ENCODE measurements at places on chromosomes 12 and 14.

DNA sequence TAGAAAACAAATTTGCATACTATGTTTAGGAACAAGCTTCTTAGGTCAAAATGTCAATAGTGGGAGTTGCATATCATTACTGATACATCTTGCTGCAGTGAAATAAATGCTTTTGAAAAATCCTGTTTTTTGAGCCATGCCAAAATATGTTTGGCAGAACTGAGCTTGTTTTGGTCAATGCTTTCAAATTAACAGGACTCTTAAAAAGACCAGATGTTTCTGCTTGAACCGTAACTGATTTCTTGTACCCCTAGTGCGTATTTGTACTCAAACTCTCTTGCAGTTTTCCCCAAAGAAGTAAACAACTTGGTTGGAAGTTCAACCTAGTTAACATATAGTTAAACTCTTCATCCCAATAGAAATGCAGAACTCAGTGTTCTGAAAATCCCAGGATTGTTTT is 3.4 kb downstream of the TRHDE start:
- DNase-seq: no peak

- no peak for DNase-seq
Measured at GRCh38 chr12:130266751-130267150, 70.9 kb upstream of the PIWIL1 start.

GRCh38 chr12:2651068-2651965 is 143.5 kb upstream of the FKBP4 start:
- DNase-seq: no peak

- no peak for DNase-seq
Measured at GRCh38 chr12:111250251-111250881, 118.5 kb downstream of the PHETA1 start.

GRCh38 chr14:35340616-35341453 is 48.7 kb downstream of the PSMA6 start:
- no peak for DNase-seq

DNA sequence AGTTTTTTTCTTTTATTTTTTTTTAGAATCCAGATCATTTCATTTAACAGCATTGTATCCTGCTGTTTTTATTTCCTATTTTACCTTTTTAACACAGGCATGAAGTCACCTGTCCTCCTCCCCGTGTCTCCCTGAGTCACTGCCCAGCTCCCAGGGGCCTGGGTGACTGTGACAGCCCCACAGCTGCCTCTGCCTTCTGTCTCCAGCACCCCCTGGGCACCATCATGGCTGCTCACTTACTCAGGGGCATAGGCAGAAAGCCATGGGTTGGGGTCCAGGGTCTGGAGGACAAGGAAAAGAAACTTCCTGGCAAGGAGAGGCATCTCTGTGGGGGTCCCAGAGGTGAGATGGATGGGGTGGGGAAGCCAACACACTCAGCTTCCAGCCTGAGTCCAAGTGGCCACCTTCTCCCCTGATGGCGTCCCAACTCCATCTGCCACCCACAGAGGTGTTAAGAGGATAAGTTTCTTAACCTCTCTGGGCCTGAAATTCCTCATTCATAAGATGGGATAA is 25.3 kb downstream of the TMEM63C start:
- no peak for DNase-seq

GRCh38 chr12:45050751-45051571 is at the start of gene DBX2:
DBX2 (minus strand) TSS chr12:45051099; CDS start chr12:45050927, 172 bp downstream.
- DNase-seq: no peak

DNA sequence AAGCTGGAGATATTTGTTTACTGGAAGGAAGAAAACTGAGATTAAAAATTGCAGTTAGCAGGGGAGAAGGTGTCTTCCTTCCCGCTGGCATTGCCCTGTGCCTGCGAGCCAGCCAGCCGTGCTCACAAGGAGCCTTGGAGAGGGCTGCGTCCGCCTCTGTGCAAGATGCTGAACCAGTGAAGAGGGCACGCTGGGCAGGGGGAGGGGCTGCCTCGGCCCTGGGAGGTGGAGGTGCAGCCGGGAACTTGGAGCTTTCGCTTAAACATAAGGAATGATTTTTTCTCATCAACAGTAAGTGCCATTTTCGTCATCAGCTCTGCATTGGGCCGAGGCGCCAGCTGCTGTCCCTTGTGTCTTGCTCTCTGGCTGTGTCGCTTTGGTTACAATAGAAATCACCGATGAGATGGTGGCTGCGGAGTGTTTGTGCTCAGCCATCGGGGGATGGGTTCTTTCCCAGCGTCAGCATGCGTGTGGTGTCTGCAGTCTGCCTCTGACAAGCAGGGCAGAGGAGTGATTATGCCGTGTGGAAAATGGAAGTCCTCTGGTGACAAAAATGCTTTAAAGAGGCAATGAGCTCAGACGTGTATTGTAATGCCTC is 97.3 kb downstream of the ESR2 start:
- DNase-seq: no peak

DNA sequence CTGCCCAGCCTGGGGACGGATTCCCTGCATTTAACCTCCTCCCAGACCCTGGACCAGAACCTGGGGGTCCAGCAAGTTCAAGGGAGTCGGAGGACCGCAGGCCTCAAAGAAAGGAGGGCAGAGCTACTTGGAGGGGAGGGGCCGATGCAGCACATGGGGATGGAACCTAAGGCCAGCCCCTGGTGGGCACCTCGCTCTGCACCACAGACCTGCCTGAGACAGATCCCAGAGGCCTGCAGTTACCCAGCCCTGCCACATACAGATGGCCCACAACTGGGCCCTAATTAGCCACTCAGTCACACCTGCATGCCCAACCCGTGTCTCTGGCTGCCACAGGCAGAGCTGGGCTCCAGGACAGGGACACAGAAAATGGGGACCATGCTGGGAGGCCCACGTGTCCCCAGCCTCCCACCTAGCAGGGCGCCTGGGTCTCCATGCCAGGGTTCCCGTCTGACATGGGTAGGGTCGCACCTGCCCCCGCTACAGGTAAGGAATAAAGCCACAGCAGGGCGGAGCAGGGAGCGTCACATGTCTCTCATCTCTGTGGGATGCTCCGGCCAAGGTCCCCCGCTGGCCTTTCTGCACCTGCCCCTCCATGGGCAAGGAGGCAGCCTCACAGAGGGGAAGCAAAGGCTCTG is 16.7 kb downstream of the AKT1 start:
- no peak for DNase-seq

GRCh38 chr12:132194556-132194955 is 50.3 kb downstream of the NOC4L start:
- no peak for DNase-seq

DNA sequence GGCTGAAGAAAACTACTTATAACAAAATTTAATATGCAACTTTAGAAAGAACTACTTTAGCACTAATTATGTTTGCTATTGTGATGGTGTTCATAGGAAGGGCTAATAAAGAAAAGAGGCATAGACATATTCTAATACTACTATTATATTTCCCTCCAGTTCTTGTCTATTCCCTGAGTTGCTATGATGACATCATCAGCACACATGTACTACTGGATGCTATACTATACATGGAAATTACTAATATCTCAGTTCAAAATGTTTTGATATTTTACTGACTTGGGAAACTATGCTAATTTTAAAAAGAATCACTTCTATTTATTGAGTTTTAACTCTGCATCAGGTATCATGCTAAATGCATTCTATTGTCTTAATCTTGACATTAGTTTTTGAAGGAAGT is 101.6 kb downstream of the EPS8 start:
- no peak for DNase-seq

DNA sequence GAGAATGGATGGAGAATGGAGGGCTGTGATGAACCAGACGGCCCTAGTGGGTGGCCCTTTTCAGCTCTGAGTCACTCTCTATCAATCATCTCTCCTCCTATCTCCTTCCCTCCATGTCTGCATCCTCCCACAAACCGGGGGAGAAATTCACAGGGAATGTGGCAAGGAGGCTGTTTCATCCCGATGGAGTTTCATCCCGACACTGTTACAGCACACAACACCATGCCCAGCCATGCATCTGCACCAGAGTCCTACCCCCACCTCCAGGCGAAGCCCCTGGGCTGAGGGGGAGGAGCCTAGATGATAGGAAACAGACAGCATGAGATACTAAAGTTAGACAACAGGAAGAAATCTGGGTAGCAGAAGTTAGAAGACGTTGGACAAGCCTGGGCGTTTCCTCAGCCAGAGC is 20.8 kb downstream of the SLC8B1 start:
- no peak for DNase-seq

GRCh38 chr12:90921536-90921935 is 33.4 kb downstream of the CCER1 start:
- DNase-seq: no peak

GRCh38 chr14:90645842-90646443 is 170.3 kb downstream of the TTC7B start:
- DNase-seq: peak; percentile 17

DNA sequence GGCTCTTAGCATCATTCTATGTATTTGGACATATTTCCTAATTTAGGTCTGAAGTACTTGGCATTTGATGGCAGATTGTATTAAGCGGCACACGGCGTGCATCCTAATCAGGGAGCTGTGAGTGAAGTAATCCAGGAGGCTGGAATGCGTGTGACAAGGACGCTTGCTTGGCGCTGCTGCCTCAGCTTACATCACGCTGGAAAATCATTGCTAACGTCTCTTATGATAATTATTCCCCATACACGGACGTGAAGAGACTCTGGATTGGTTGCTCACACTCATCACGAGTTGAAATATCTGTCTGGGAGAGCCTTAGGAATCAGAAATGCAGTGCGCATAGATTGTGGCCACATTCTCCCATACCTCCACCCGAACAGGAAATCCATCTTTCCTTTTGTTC is 85.3 kb downstream of the FBXW8 start:
- no peak for DNase-seq

DNA sequence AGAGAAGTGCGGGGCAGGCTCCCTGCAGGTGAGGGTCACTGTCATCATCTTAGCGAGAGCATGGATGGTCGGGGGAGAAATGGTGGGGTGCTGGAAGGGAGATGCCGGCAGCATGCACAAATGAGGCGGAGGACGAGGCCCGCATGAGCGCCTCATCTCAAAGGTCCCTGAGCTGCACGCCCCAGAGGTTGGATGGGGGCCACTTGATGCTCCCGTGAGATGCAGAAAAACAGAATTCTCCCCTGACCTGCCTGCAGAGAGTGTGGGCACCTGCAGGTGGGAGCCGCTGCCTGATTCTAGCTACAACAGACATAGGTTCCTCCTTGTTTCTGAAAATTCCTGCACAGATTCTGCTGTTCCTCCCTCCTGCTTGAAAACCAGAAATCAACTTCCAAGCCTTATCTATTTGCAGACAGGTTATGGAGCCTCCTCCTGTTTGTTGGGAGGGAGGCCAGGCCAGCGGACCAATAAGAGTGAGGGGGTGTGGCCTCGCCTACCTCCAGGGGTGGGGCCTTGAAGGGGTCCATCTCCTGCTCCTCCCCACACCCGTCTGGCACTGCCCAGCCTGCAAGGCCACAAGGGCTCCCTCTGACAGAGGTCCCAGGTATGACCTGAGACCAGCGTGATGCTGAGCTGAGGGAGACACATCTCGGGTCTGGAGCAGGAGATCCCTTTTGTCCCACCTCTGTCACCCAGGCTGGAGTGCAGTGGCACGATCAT is 67.2 kb downstream of the KDM2B start:
- no peak for DNase-seq

DNA sequence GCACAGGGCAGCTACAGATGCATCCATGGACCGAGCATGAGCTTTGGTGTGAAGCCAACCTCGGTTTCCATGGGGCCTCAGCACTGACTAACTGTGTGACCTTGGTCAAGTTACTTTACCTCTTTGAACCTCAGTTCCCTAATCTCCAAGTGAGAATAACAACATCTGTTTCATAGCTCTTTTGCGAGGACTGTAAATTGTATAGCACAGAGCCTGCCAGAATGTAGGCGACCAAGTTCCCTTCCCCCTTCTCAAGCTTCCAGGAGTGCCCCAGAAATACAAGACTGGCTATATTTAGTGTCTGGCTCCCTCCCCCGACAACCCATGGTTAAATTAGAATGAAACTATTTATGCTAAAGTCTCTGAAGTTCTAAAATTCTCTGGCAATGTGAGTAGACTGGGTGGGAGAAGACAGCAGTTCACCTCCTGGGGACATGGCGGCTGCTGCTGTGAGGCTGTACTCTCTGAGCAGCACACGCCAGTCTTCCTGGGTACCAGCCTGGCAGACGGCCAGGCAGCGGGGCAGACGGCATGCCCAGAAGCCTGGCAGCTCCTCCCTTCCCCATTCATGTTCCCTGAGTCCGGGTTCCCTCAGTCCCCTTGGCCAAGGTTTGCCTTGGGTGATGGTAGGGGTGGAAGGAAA is 22.0 kb upstream of the TMED10 start:
- DNase-seq: no peak

DNA sequence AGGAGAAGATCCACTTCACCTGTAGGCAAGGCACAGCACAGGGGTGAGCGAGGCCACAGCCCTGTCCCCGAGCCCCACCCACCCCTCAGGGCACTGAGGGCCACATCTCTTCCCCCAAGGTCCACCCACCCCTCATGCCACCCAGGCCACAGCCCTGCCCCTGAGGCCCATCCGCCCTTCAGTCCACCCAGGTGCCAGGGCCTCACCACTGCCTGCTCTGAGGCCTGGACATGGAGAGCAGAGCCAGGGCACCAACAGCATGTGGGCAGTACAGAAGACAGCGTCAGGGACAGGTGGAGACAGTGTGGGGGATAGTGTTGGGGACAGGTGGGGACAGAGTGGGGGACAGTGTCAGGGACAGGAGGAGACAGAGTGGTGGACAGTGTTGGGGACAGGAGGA is 138.3 kb downstream of the TMEM121 start:
- DNase-seq: no peak

- DNase-seq: peak; percentile 64
Measured at GRCh38 chr12:3117591-3118015, 40.4 kb downstream of the TSPAN9 start.

Measured in HS-27A (cell line).